Parietal lobe (tissue), 2 donors: ENCODE measurements at places on chromosomes 12 and 14. TPM values are rescaled to one million over a fixed set of nuclear protein-coding genes. Genes with fewer than 3 reads are reported as not detected.

TAS2R31 gene
- 46.6 TPM for total RNA-seq

SERPINA9 gene
- total RNA-seq, result not detected

AQP2 gene
- total RNA-seq, result not detected

IL22 gene
- not detected for total RNA-seq

SLC7A7 gene
- total RNA-seq, result 2.8 TPM

CFAP251 gene
- total RNA-seq, result 13.1 TPM

IRAK3 gene
- 6.9 TPM for total RNA-seq

SNAPC1 gene
- total RNA-seq, result 4.4 TPM

ETFBKMT gene
- total RNA-seq, result 3.4 TPM
